ENCODE measurements at places on chromosomes 2 and 18.

DNA sequence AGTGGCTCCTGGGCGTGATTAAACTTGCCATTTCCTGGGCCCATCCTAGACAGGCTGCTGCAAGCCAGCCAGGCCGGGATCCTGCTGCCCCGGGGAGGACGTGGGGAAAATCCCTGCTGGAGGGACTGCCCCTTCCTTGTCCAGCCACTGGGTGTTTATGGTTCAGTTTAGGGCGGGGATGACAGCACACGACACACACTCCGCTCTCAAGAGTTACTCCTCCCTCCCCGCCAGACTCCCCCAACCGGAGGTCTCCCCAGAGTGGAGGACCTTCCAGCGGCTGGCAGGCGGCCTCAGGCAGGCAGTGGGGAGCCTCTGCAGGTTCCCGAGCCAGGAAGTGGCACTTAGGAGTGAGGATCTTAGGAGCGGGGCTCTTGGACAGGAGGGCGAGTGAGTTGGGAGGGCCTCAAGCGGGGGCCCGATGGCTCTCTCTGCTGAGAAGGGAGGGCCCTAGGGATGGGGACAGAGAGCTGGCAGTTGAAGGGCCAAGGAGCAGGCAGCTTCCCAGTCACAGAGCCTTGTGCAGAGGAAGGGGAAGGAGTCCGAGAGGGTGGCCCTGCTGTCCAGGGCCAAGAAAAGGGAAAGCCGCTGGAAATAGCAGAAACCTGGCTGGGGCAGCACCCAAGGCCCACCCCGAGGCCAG, 5.7 kb upstream of the GPR35 start:
- no peak for DNase-seq

GRCh38 chr2:29010946-29011345, 29.8 kb downstream of the TOGARAM2 start:
- no peak for DNase-seq

DNA sequence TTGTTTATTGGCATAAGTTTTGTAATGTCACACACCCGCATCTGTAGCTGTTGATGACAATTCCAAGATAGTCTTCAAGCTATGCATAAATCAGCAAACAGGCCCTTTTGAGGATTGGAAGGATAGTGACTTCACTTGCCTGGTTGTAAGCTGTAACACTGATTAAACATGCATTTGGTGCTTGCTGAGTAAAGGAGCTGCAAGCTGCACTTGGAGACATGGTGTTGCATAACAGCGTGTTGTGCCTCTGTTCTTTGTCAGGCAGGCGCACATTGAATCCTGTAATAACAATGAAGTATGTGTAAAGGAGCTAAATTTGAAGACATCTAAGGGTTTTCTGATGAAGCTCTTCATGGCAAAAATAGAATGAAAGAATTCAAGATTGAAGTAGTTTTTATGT, 68.7 kb upstream of the TTC27 start:
- peak; percentile 18 for DNase-seq

GRCh38 chr2:15038366-15039364, 406.1 kb downstream of the LRATD1 start:
- DNase-seq, result no peak

DNA sequence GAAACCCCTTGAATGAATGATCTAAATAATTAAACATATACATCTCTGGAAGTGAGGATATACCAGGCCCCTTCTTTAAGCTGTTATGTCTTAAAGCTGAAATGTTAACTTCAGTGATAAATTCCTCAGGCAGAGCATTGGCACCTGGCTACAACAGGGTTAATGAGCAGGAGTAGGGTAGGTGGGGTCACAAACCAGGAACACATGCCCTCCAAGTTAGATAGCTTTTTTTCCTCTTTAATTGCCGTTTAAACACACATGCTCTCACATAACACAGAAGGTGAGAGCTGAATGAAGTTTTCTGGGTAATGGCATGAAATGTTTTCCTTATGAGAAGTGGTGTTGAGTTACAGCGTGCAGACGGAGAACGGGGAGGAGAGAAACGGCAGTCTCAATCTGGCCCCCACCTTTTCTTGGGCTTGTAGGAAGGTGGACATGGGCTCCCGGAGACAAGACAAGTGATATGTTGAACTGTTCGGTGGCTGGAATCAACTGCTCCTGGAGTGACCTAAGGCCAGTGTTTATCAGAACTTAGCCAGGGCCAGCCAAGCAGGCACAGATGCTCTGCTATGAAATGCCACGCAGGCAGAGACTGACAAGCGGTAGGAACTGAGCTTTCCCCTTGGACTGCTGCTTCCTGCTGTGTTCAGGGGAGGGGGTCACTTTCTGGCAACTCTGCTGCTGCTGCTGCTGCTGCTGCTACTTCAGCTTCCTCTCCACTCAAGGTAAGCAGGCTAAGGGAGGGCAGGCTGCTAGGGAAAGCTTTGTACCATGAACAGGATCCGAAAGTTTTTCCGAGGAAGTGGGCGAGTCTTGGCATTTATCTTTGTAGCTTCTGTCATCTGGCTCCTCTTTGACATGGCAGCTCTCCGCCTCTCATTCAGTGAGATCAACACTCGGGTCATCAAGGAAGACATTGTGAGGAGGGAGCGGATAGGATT, at the start of gene GALNT5:
Gene GALNT5, plus strand, starts transcription at position 394 of the 941 bp plus-strand sequence. Its CDS starts 378 bp downstream, at position 772.
- DNase-seq, result no peak

DNA sequence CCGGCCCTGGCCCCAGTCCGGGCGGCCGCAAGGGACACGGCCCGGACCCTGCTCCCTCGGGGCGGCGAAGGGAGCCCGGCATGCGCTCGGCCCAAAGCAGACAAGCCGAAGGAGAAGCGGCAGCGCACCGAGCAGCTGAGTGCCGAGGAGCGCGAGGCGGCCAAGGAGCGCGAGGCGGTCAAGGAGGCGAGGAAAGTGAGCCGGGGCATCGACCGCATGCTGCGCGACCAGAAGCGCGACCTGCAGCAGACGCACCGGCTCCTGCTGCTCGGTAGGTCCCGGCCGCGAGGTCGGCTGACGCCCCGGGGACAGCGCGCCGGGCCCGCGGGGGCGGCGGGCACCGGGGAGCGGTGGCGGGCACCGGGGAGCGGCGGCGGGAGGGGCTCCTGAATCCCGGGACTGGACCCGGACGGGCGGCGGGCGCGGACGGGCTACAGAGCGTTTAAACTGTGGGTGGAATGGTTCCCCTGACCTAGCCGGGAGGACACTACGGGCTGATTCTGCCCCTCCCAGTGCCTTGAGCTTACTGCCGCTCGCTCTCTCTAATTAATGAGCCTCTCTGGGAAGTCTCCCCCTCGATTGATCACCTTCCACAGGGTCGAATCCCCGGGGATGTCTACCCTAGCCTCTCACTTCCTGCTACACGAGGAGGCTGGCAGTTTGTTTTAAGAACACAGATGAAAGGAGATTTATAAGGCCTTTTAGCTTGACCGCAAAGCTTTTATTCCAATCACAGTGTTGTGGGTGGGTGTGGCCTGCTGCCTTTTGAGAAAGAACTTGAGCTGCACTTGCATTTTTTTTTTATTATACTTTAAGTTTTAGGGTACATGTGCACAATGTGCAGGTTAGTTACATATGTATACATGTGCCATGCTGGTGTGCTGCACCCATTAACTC, 853 bp downstream of the GNAL start:
- no peak for DNase-seq

DNA sequence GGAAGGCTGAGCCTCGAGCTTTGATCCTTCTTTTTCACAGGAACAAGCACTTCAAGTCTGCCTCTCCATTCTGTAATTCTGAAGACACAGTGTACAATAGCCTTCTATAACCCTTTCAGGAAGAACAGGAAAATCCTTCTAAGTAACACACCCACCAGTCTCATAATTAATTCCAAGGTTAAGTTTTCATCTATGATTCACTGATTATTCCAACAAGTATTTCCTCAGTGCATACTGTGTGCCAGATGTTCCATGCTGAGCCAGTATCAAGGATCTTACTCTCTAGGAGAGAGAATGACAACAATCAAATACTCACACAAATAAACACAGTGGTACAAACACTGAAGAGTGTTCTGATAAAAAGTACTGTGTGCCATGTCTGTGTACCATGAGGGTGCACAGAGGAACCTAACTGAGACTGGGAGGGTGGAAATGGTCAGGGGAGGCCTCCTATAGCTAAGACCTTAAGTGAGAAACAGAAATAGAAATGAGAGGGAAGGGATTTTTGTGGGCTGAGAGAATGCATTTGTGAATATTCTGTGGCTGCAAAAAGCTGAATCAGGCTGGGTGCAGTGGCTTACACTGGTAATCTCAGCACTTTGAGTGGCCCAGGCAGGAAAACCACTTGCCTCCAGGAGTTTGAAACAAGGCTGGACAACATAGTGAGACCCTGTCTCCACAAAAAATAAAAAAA, 7.3 kb upstream of the MTLN start:
- DNase-seq, result no peak

- DNase-seq, result no peak
Measured at GRCh38 chr18:77622009-77622692, 372.5 kb downstream of the GALR1 start.

GRCh38 chr2:146893500-146894041, 951.3 kb upstream of the ACVR2A start:
- peak; percentile 3 for DNase-seq

- no peak for DNase-seq
Measured at GRCh38 chr18:31657823-31658669, 26.3 kb downstream of the B4GALT6 start.

GRCh38 chr2:222334914-222335313, 36.1 kb upstream of the PAX3 start:
- no peak for DNase-seq

DNA sequence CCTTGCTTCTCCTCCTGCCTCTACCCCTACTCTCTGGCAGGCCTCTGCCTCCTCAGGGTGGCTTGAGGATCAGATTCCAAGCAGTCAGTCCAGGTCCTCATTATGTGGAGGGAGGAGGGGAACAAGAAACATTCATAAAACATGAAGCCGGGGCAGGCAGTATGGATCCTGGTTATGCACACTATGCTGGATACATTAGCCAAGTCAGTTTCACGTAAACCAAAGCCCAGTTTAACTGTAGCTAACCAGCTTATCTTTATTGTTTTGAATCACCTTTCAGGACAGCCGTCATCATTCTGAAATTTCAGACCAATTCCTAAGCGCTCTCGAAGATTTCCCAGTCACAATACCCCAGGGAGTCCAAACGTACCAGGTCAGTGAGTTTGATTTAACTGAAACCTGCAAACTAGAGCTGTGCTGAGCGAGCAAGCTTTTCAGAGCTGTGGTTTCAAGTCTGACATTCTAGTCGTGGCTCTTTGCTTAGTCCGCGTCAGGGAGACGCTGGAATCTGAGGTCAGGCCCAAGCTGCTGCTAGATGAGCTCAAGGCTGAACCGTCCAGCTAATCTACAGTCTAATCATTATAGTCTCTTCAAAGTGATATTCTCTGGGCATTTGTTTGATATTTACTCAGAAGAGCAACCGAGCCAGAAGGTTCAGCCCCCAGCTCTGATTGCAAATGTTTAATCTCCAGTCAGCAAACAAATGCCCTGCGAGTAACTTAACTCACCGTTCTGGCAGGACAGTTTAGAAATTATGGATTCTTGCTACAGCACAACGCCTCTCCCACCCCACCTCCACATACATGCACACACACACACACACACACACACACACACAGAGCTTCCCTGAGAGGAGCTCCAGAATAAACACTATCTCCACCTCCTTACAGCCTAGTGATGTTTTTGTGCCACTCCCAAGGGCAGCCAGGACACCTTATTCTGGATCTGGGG, 63.8 kb upstream of the BZW1 start:
- no peak for DNase-seq

Data from fibroblast of the conjunctiva (primary cell).